Stimulated activated CD4-positive, alpha-beta T cell treated with anti-CD3 and anti-CD28 coated beads, TNF-alpha, amount 100 ng/mL, for 24 hours (primary cell): ENCODE measurements at places on chromosomes 12 and 14.
A peak's percentile ranks its signal among the peaks of the same experiment; 100 is the strongest.

GRCh38 chr14:52918486-52918885 is 32.4 kb downstream of the FERMT2 start:
- DNase-seq: peak; percentile 0

DNA sequence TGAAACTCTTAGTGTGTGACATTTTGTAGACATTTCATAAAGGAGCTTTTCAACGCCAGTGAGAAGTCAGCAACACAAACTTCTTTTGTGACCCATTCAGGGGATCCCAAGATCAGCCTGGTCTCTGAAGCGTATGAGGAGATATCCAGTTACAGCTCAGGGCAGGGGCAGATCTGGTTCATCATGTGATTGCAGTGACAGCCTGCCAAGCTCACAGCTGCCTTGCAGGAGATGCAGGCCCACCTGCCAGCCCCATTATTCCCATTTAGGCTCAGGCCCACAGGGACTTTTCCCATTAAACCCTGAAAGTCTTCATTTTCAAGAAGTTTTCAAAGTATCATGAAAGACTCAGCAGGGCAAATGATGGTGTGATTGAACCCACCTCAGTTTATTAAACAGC is 38.3 kb downstream of the SRGAP1 start:
- DNase-seq: no peak

- DNase-seq: no peak
These were observed 21.7 kb upstream of the PPM1A start for GRCh38 chr14:60227291-60227690.

- DNase-seq: no peak
These were observed 10.2 kb downstream of the ZBTB25 start for GRCh38 chr14:64493455-64493854.

DNA sequence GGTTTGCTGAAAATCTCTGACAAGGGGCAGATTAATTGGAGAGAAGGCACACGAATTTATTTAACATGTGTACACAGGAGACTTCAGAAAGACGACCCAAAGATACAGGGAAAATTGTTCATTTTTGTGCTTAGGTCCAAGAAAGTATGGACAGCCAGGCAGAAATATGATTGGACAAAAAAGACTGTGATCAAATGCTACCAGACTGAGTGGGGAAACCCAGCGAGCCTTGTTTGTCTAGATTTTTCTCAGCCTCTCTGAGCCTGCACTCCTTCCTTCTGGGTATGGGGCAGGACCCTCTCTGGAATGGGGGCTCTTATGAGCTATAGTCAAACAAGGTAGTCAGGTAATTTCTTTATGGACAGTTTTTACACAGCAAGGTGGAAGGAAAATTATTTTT is 10.4 kb upstream of the CIPC start:
- DNase-seq: no peak

GRCh38 chr12:132239796-132240668 is 89.4 kb downstream of the GALNT9 start:
- DNase-seq: no peak

- DNase-seq: no peak
These were observed 120.7 kb downstream of the CRACR2A start for GRCh38 chr12:3632256-3632655.

GRCh38 chr12:122989225-122989839 is 8.9 kb downstream of the ARL6IP4 start:
- DNase-seq: no peak

DNA sequence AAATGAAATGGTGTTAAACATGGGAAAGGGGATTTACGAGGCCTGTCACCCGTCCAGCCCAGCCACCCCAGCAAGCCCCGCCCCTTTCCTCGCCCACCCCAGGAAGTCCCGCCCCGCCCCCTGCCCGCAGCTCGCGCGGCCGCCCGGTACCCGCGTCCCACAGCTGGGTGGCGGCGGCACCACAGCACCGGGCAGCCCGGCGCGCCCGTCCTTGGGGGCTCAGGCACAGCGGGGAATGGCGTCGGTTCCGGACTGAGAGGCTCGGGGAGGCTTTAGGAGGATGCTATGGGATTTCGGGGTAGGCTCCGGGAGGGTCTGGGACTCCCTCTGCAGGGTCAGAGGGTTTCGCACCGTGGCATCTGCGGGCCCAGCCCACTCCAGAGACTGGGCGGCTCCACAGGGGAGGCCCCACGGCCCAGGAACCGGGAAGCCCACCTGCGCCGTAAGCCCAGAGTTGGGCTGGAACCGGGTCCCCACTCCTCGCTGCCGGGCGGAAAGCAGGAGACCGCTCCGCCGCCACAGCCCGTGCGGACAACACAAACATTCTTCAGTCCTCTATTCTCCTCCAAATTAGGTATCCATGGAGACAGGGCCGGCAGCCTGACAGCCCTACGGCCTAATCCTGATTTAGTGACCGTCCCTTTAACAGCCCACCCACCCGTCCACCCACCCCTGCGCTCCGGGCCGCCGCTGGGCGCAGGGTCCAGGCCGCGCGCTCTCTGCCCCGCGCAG is 1.4 kb downstream of the FIGNL2 start:
- DNase-seq: peak; percentile 33

GRCh38 chr12:98998697-98999299 is 353.7 kb downstream of the APAF1 start:
- DNase-seq: no peak

DNA sequence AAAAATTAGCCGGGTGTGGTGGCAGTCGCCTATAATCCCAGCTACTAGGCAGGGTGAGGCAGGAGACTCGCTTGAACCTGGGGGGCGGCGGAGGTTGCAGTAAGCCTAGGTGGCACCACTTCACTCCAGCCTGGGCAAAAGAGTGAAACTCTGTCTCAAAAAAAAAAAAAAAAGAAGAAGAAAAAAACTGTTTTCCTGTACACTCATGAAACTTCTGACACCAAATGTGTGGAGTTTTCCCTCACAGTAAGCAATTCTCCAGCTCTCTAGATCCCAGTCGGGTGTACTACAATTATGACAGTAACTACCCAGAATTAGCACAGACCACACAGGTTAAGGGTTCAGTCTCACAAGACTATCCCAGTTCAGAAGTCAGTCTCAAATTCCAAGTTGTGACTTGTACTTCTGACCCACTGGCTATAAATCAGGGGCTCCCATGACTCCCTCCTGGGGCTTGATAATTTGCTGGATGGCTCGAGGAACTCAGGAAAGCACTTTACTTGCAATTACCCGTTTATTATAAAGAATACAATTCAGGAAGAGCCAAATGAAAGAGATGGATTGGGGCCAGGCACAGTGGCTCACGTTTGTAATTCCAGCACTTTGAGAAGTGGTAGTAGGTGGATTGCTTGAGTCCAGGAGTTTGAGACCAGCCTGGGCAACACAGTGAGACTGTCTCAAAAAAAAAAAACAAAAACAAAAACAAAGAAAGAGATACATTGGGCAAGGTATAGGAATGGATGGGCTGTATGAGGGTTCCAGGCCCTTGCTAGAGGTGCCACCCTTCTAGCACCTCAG is 12.4 kb upstream of the ARF6 start:
- DNase-seq: no peak

DNA sequence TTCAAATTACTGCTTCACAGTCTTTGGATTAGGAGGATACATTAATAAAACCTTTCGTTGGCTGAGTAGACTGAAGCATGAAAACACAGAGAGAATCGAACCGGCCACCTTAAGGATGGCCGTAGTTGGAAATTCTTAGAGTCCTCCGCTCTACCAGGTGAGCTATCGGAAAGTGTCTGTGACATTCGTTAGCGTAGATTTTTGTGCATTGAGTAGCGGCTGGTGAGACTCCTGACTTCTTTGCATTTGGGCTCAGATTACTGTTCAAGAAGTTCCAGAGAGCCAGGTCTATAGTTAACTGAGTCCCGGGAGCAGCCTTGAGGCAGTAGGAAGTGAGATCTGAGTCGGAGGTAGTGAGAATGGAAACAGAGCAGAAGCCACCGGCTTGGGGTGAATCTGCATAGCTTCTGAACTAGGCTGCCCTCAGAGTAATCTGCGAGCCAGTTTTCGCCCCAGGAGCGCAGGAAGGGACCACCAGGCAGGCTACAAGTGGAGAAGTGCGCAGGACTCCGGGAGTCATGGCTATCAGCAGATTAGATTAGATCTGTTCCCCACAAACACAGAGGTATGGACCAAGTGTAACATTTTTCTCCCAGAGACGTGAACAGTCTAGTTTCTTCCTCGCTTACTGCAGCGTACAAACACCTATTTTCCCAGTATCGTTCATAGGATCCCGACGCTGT is 11.0 kb downstream of the OR6S1 start:
- DNase-seq: peak; percentile 44

GRCh38 chr14:42961509-42961908 is 1354.8 kb downstream of the LRFN5 start:
- no peak for DNase-seq

DNA sequence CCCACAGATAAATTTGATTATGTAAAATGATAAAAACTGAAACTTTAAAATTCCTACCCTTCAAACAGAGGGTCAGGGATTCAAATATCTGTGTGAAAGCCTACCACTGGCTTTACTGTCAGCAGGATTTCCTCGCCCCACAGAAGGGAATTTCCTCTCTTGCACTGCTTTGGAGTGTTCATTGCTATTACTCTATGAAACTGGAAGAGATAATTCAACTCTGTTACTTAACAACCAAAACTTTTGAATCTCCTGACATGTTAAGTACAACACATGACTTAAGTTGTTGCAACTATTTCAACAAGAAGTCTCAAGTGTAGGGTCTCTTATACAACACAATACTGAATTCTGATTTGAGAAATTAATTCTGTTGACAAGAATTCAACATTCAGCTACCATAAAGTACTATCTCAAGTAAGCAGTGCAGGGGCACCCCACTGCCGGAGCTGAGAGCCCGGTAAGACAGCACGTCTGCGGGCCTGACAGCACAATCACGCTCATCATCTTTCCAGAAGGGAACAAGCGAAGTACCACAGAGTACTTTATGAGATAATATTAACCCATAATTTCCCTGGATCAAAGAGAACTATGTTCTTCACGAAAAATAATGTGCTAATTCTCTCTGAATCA is 22.9 kb downstream of the DICER1 start:
- no peak for DNase-seq

- DNase-seq: no peak
These were observed 87.9 kb upstream of the MDGA2 start for GRCh38 chr14:47763188-47763854.

DNA sequence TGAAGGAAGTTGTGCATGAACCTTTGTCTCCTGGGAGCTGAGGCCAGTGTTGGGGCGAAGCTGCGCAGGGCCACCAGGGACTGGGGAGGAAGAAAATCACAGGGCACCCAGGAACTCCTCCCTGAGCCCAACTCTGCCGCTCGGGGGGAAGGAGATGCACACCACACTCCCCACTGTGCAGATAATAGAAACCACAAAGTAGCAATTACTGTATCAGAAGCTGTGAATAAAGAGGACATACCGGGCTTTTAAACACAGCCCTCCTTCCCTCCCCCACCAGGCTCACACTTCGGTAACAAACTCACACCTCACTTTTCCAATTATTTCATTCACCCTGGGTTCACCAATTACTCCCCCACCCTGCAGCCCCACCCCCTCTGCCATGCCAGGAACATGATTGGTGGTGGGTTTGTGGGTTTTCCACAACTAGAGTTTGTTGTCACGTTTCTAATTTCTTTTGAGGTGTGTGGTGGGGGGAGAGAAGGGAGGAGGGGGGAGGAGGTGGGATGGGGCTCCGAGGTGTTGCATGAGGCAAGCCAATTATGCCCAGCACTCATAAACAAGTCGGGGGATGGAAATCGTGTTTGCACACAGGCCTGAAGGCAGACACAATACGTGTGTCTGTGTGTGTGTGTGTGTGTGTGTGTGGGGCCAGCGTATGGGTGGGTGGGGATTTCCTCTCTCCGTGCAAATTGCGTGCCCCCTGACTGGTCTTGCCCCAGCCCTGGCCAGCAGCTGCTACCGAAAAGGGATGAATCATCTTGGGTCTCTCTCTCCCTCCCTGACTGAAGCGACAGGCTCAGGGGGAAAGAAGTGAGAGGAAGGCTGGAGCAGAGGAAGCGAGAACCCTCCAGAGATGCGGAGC is 103.3 kb downstream of the RBM19 start:
- no peak for DNase-seq

GRCh38 chr12:122996621-122997342 is 16.3 kb downstream of the ARL6IP4 start:
- no peak for DNase-seq

DNA sequence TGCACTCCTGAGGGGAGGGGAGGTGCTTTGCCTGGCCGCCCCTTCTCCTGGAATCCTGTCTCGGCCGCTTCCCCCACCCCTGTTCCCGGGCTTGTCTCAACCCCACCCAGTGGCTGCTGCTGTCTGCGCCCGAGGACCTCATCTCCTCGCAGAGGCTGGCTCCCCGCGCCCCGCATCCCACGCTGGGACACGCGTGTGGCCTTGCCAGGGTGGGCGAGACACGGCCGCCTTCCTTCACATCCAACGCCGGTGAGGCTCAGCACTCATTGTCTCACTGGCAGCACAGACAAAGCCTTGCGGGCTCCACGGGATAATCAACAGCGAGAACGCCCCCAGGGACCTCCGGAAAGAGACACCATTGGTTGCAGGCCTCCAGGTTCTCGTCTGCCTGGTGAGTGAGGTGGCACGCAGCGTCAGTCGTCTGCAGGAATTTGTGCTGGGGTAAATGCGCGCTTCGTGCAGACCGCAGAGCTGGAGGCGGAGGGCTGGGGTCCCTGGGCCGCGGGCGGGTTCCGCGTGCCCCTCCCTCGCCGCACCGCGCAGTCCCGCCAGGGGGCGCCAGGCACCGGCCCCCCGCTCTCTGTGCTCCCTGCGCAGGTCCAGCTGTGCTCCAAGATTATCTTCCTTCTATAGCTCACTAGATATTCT is 26.8 kb downstream of the CCDC177 start:
- no peak for DNase-seq

- DNase-seq: no peak
These were observed 1353.9 kb downstream of the AACS start for GRCh38 chr12:126419131-126419530.

DNA sequence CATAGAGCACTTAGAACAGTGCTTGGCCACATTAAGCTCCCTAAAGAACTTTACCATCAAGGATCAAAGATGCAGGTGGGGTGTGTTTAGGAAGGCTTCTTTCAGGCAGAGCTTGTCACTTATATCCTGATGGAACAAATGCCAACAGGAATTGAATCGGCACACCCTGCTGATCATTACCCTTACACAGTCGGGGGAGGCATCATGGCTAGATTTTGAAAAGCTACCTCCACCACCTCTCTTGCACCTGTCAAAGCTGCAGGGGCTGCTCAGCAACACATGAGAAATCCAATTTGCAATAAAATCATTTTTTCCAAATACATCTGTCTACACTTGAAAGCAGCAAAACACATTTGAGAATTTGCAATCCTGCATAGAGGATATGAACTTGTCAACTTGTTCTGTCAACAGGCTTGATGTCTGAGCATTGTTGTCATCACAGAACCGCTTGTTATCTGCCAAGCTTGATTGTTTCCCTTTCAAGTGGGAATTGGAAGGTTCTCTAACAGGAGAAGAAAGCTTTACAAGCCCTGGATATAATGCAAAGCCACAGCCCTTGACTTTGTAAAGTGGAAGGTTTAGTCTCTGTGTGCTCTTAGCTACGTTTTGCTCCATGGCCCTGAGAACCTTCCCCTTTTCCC is 24.6 kb upstream of the TRIM9 start:
- no peak for DNase-seq
